ENCODE measurements at places on chromosomes 1 and 21.

DNA sequence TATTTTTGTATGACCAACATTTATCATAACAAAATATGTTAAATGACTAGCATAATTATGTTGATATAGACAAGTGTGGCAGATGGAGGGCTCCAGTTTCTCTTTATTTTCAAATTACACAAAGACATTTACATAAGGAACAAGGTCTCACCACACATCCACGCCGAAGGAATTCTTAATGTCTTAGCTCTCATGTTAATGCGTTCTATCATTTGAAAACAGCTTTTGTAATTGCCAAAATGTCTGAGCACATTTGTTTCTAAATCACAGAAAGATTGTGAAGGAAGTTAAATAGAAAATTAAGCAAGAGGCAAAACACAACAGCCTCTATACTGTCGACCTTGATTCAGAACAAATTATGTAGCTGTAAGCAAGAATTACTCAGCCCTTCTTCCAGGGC lies 223.0 kb upstream of the NR5A2 start:
- no peak for DNase-seq

- DNase-seq, result no peak
Observed at GRCh38 chr1:109249654-109250401, 489 bp downstream of the CELSR2 start.

- no peak for DNase-seq
Observed at GRCh38 chr1:71921935-71922559, 360.3 kb downstream of the NEGR1 start.

DNA sequence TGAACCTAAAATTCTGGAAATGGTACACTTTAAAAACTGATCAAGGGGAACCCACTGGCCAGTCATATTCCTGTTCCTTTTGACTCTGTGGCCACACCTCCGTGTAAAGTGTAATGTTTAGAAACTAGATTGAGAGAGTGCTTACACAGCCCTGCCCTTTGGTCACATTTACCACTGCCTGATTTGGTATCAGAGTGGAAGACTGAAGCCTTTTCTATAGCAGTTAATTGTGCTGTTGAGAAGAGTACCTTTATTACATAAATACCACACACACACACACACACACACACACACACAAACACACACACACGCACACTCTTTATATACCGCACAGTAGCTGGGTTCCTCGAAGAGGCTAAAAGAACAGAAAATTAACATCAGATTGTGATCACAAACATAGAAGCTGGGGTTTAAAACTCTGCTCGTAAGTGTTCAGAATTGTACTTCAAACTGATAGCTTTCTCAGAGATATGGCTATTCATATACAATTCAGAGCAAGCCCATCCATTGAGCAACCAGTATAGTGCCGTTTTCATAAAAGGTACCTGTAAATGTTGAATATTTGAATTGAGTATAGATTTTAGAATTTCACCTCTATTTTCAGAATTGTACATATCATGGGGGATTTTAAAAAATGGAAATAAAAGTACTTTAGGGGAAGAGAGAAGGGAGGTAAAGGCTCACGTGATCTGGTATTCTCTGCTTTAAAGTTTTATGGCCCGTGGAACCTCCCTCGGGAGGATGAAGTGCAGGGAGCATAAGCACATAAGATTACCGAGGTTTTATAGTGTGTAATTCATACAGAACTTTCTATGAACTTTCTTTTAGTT lies 37.5 kb downstream of the CAMTA1 start:
- no peak for DNase-seq

GRCh38 chr21:45091550-45092322 lies 17.4 kb downstream of the ADARB1 start:
- DNase-seq, result no peak

DNA sequence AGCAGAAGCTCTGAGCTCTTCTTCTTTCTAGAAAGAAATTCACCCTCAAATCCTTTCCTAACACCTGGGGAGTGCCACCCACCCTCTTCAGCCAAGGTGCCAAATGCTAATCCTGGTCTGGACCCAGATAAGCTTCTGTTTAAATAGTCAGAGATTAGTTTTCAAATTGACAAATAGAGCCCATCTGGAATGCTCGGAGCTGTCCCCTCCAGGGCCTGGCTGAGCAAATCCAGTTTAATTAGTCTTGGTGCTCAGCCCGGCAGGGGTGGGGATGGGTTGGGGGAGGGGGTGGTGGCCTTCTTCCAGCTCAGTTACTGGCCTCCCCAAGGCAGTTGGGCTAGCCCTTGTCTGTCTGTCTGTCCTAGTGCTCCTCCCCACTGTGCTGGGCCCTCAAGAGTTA lies 269.5 kb downstream of the GRIK3 start:
- no peak for DNase-seq

- no peak for DNase-seq
Observed at GRCh38 chr1:87204441-87204840, 124.2 kb upstream of the LMO4 start.

DNA sequence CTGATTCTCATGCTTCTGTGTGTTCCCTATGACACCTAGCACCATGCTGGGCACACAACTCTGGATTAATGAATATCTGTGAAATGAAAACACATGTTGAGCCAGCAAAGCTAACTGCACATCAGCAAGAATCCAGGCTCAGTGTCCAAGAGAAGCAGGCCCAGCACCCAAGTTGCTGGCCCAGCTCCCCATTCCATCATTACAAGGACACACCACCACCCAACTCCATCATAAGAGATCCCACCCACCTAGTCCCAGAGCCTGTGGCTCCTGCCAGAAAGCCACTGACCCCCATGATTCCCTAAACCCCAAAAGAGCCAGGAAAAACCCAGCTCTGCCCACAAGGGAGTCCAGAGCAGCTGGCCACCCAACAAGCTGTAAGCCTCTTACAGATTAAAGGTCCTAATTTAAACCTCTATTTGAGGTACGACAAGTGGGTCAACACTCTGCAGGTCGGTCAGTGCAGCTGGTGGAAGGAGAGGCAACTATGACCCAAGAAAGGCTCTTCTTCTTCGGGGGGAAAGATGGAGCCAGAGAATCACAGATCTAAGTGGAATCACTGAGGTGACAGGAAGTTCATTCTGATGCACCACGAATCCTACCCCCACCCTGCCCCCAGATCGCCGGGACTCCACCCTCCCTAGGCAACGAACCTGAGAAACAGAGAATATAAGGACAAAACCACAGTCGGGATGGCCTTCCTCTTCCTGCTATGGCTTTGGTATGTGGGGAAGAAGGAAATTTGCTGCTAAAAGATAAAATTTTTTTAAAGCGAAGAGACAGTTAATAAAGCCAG lies 58.2 kb downstream of the CD34 start:
- DNase-seq, result no peak

DNA sequence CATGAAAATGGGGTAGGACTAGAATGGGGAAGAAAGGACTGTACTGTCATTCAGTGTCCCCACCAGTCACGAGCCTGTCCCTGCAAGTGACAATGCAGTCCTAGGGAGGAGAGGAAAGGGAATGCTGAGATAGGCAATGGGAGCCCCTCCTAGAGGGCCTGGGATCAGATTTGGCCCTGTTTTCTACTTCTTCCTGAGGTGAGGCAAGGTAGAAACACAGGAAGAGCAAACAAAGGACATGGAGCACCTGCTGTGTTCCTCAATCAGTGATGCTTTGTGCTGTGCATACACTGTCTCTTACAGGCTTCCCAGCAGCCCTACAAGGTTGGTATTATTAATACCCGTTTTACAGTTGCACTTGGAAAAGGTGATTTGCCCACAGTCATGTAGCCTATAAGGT lies 6.1 kb downstream of the FABP3 start:
- no peak for DNase-seq

DNA sequence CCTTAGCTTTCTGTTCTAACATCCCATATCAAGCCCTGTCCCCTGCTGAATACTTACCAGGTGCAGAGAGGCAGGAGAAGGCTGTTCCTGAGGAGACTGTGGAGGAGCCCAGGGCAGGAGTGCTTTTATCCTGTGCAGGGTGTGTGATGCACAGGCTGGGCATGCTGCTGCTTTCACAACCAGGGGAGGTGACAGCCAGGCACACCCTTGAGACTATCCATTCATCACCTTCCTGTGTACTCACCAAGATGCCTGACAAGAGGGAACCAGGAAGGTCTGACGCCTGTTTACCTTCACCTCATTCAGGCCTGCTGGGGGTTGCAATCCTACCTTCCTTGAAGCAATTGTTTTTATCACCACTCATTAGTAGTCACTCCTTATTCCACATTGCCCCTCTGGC lies at the start of gene LCE3E:
TSS of gene LCE3E (minus strand) at position 100 of the 400 bp plus-strand sequence. CDS start 572 bp downstream, outside the sequence.
- no peak for DNase-seq

DNA sequence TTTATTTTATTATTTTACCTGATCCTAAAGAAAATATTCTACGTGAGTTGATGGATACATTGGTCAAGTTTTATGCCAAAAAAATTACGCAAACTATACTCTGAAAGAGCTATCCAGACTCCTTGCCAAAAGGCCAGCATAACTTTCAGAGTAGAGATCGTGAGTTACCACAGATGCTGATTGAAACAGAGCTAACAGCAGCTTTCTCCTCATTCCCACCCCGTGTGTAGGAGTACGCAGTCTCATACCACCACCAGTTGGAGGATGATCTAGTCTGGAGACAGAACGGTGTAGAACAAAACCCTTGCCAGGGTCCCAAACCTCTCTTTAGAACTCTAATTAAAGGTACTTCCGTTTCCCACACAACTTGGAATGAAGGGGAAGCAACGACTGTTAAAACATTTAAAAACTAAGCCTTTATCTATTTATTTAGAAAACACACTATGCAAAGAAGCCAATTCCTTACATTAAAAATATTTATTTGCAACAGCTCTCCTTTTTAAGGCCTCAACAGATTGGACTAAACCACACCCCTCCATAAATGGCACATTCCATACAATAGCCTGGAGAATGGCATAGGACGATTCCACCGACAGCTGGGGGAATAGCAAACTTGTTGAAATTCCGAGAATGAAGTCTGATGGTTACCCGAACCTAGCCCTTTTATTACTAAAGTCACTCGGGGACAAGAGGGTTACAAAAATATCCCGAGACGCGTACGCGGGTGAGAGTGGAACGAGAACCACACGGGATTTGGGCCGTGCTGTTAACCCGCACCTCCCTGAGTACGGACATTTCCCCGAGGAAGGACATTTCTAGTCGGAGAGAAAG lies 1.4 kb downstream of the NUCKS1 start:
- DNase-seq, result peak; percentile 17

GRCh38 chr1:213973129-213973528 lies 14.6 kb upstream of the PROX1 start:
- no peak for DNase-seq

- no peak for DNase-seq
Observed at GRCh38 chr1:178465011-178465410, 31.8 kb downstream of the CLEC20A start.

DNA sequence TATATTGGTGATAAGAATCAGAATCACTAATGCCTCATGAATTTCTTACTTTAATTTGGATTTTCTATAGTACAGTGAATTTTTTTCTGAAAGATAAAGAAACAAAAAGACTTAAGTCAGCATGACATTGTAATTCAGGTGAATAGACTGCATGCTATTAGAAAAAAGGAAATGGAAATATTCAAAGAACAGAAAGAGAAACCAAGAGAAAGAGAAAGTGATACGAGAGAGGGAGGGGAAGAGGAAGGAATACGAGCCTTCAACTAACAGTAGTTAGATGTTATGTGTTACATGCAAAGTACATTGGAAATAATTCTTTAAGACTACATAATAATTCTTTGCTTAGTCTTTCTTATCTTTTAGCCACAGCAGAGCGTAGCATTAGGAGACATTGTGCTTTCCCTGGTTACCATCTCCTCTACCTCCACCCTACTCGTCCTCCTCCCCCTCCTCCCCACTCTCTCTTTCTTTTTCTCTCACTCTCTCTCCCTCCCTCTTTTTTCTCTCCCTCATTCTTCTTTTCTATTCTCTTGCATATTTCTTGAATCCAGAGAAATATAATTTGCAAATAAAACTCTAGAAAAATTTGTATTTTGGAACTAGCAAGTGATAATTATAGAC lies 46.4 kb upstream of the ADGRL4 start:
- no peak for DNase-seq

DNA sequence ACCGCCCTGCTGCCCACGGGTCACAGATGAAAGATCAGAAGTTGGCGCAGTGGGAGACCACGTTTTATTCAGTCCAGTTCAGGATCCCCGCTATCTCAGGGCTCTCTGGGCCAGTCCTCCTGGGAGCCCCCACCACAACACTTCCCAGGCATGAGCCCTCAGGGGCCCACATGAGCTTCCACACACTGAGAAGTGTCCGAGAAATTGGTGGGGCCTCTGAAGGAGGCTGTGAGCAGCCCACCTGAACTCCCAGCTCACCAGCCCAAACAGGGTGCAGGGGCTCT lies 12.1 kb downstream of the TRIM46 start:
- DNase-seq, result no peak

DNA sequence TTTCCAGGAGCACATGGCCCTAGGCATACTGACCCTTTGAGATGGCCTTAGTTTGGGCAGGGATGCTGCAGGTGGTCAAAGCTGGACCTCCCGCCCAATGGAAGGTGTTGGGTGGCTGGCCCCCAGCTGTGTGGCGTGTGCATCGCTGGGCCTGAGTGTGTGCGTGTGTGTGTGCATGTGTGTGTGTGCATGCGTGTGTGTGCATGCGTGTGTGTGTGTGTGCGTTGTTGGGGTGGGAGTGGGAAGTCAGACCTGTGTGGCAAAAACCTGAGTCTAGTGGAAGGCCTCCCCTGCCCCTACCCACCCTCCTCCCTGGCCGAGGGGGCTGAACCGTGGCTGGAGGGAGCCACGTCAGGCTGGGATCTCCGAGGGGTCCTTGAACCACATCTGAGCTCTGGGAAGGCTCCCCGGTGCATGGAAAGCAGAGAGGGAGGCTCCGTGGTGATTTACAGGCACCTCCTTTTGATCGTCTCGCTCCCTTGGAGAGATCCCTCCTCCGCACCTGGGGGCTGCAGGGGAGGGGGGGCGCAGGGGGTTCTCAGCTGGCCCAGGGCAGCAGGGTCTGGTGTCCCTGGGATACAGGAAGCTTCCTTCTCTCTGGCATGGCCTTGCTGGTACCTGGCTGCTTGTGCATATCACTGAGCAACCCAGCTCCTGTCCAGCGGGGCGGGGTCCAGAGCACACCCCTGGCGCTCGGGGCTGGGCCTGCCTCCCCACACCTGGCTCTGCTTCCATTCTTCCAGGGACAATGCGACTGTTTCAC lies 124.7 kb upstream of the WNT4 start:
- DNase-seq, result no peak

DNA sequence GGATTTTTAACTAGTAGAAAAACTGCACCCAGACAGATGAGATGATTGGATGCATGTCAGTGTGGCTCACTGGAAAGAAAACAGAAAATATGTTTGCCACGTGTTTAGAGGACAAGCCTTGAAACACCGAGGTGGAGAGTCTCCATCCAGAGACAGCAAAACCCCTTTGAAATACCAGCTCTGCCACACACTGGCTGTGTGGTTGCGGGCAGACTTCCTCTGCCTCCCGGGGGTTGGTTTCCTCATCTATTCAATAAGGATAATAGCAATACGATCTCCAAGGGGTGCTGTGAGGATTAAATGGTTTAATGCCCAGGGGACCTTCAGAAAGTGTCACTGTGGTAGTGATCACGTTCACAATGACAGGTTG lies 67.2 kb upstream of the PARP1 start:
- no peak for DNase-seq

DNA sequence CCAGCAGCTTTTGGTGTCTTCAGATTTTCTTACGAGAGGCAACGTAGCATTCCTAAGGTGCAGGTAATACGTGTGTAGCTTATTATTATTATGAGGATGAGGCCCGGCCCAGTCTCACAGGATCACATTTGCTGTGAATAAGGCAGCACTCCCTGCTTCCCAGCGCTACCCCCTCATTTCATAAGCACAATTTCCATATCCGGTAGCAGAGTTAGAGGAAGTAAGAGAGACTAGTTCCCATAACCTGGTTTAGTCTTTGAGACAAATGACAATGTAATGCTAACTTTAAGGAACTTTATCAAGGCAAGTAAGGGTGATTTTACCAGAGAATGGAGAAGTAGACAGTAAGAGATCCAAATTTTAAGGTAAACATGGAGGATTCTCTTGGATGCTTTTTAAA lies 14.6 kb upstream of the LMO4 start:
- no peak for DNase-seq

Measured in activated CD4-positive, alpha-beta T cell treated with anti-CD3 and anti-CD28 coated beads for 1 hour (primary cell).